ENCODE measurements at places on chromosomes 1 and 21.

DNA sequence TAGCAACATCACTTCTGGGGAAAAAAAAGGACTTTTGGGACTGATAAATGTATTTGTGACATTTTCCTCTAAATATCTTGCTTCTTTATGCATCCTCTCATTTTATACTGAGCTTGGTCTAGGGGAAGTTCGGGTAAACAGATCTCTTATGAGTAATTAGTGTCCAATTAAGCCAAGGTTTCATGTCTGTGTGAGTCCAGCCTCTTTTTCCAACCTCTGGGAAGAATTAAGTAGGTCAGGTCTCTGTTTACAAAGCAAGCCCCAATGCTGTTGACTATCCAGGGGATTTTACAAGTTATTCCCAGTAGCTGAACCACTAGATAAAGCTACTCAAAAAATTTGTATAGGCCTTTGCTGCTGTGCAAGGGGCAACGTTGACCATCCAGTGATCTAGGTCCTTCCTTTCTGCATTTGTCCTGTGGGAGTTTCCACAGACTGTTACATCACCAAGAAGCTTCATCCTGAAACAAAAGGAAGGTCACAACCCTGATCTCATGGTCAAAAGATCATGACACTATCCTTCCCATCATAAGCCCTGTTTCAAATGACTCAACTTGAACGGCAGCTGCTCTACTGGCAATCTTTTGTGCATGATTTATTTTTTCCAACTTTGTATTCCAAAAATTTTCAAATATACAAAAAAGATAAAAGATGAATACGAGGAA is 74.3 kb downstream of the ETS2 start:
- no peak for DNase-seq

DNA sequence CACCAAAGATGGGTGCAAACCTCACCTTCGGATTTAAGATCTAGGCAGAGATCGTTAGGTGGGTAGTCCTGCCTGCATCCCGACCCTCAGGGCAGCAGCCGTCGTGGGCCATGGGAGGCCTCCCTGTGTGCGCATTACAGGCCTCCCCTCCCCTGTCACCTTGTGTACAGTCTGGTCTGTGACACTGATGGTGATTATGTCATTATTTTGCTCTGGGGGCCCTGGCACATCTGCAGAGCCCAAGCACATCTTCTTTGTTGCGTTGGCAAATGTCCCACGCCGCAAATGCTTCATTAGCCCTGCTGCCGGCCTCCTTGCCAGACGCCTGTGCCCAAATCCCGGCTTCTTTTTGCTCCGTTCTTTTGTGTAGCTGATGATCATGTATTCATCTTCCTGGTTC is 31.7 kb downstream of the PROX1 start:
- DNase-seq, result no peak

- DNase-seq, result no peak
These were observed 103.4 kb upstream of the ZNF678 start for GRCh38 chr1:227459977-227460376.

DNA sequence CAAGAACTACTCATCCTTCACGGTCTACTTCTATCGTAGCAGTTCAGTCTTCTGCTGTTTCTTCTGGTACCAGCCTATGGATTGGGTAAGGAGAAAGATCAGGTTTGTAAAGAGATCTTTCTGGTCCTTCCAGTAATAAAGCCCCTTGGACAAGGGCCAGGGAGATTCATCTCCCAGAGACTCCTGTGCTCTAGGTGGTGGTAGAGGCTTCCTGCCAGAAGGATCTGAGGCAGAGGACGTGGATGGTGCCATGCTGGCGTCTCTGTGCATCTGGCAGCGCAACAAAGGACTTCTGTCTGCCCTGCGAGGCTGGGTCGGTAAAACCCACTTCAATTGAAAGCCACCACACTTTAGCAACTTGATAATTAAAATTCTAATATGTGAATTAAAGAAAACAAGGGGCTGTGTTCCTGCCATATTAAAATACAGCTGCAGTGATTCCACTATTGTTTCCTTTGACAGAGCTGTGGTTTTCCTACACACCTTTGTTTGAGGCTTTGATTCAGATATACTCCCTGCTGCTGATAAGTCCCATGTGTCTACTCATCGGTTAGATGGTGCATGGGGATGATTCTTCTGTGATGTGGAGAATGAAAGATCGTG is 73.6 kb downstream of the ROR1 start:
- no peak for DNase-seq

DNA sequence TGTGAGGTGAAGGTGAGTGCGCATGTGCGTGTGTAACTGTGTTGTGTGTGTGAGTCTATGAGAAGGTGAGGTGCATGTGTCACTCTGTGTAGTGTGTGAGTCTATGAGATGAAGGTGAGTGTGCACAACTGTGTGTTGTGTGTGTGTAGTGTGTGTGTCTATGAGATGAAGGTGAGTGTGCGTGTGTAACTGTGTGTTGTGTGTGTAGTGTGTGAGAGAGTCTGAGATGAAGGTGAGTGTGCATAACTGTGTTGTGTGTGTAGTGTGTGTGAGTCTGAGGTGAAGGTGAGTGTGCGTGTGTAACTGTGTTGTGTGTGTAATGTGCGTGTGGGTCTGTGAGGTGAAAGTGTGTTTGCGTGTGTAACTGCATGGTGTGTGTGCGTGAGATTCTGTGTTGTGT is 154.0 kb downstream of the FOXD2 start:
- DNase-seq, result no peak

GRCh38 chr1:19400192-19400611 is 85.1 kb downstream of the CAPZB start:
- DNase-seq, result no peak

DNA sequence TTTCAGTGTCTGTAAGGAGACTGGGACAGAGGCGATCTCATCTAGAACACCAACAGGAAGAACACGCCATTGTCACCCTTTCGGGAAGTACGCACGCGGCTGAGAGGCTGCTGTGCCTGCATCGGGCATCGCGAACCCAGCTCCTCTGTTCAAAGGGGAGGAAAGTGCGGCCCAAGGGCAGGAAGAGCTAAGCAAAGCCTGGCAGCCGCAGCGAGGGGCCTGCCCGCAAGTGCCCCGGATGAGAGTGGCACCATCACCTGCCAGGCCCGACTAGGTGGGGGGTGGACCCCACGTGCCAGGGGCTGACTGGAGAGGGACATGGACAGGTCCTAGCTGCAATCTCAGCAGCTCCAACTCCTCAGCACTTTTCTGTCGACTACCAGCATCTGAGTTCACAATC is 7.5 kb downstream of the TPRG1L start:
- no peak for DNase-seq

GRCh38 chr1:237671262-237671661 is 219.5 kb downstream of the ZP4 start:
- no peak for DNase-seq

DNA sequence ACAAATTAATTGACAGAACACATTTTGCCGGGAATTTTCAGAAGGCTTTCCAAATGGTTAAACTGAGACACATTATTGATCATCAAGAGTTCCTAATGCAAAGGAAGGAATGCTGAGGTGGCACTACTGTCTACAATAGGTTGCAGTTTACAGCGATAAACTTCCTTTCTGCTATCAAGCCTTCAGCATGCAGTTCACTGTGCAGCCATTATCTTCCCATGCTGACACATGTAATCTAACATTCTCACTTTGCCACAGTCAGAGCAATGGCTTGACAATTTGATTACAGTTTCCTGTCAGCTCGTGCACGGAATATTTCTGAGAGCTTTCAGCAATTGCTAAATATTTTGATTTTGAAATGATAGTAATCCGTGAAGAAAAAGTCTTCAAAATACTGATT is 166.9 kb upstream of the PRMT6 start:
- DNase-seq, result no peak

DNA sequence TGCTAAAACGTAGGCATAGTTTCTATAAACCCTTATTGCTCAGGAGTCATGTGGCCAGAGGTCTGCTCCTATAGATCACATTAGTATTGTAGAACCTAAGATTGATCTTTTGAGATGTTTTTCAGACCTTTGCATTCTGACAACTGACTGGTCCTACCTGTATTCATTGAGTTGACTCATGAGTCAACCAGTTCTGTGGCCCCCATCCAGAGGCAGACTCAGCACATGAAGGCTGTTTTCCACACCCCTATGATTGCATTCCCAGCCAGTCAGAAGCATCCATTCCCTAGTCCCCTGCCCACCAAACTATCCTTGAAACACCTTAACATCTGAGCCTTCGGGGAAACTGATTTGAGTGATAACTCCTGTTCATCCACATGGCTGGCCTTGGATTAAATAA is 451.7 kb downstream of the SIPA1L2 start:
- no peak for DNase-seq

- no peak for DNase-seq
These were observed 310.2 kb upstream of the ADAMTS5 start for GRCh38 chr21:27277110-27277509.

GRCh38 chr1:15430787-15431570 is 7.3 kb upstream of the CTRC start:
- DNase-seq, result no peak

DNA sequence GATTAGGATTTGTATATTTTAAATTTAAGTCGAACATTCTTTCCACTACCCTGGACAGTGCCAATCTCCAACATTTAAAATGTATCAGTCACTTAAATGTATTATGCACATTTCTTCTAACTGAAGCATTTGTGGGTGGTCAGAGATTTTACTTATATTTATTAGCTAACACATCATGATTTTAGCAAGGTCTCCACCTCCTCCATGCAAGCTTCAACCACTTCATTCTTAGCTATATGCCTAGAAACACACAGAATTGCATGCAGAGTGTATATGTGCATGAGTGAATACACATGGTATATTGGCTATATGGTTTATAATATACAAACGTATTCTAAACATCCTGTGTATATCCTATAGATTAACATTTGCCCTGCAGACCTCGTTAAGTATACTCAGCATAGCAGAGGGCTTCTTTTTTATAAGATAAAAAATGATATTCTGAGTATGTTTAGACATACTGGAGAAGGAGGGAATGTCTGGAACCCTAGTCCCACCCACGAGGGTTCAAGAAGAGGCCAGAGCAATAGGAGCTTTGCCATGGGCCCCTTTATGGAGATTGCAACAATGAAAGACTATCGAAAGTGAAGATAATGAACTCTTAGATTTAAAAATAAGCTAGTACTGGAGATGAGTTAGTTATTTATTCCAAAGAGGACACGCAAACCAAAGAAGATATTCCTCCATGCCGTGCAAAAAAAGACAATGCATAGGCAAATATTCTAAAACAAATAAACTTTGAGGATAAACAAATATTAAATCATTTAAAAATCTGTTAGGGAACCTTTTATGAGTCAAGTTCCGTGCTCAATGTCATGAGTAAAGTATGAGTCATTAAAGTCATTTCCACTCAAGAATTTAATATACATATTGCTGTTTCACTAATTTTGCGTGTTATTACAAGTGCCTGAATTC is 480.4 kb downstream of the SIPA1L2 start:
- DNase-seq, result no peak

- DNase-seq, result no peak
These were observed 6.2 kb downstream of the ILDR2 start for GRCh38 chr1:166969074-166969677.

- no peak for DNase-seq
These were observed 23.8 kb downstream of the EPHA10 start for GRCh38 chr1:37741130-37741529.

DNA sequence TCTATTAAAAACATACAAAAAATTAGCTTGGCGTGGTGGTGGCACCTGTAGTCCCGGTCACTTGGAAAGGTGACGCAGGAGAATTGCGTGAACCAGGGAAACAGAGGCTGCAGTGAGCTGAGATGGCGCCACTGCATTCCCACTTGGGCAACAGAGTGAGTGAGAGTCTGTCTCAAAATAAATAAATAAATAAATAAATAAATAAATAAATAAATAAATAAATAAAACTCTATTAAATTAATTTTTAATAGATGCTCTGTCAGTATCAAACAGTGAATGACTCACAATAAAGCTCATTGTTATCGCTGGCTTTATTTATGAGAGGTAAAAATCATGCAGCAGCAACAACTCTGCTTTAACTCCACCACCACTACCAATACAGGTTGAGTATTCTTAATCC is 72.8 kb downstream of the ABL2 start:
- no peak for DNase-seq

Measured in NCI-H187 treated with DMSO at 0.1 percent for 48 hours (cell line).